ENCODE measurements at places on chromosomes 3 and 15.

DNA sequence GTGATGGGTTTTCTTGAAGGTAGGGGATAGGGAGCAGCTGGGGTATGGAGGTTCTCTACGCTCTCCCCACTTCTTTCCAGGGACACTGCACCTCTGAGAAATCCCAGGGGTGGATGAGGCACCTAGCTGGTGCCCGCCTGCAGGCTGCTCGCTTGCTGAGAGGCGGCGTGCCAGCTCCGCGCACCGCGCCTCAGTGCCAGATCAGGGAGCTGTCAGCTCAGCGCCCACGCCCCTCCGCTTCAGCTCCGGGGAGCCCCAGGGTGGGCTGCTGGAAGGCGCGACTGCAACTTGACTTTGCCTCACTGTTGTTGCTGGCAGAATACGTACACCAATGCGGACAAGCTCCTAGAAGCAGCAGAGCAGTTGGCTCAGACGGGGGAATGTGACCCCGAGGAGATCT lies 345.7 kb upstream of the UMPS start:
- no peak for DNase-seq

GRCh38 chr3:26422415-26422814 lies 200.2 kb upstream of the LRRC3B start:
- no peak for DNase-seq

- DNase-seq, result no peak
Measured at GRCh38 chr3:106792716-106793115, 584.5 kb upstream of the CCDC54 start.

DNA sequence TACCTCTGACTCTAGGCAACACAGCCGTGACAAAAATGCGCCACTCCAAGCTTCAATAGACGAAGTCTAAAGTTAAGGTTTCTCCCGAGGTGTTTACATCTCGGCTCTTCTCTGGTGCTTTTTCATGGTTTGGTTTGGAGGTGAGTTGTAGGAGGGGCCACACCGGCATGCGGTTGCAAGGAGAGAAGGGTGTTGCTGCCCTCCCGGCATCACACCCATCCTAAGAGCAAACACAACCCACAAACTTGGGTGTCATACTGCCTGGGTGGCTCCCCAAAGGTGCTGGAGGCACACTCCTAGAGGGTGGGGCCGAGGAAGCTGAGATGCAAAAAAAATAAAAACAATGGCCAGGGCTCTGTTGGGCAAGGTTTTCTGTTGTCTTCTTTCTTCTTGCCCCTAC lies 225.2 kb upstream of the ICE2 start:
- no peak for DNase-seq

GRCh38 chr3:138624518-138624917 lies 15.9 kb downstream of the FAIM start:
- DNase-seq, result no peak

- no peak for DNase-seq
Measured at GRCh38 chr3:77524463-77524862, 484.6 kb downstream of the ROBO2 start.

DNA sequence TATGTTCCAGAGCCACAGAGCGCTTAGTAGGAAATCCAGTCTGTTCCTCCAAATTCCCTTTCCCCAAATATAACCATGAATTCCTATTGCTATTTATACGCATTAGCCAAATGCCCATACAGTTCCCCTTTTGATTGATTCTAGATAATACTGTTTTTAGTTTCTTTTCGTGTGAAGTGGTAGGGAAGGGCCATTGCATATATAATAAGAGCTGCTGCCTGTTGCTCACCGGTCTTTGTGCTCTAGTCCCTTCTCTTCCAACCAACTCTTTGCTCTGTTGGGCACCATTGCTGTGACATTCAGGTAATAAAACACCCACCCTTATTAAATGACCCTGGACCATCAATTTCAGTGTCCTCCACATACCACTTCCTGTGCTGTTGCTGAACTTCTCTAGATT lies 379.9 kb upstream of the KCNMB2 start:
- DNase-seq, result no peak

GRCh38 chr15:48354694-48355303 lies 23.6 kb downstream of the DUT start:
- no peak for DNase-seq

DNA sequence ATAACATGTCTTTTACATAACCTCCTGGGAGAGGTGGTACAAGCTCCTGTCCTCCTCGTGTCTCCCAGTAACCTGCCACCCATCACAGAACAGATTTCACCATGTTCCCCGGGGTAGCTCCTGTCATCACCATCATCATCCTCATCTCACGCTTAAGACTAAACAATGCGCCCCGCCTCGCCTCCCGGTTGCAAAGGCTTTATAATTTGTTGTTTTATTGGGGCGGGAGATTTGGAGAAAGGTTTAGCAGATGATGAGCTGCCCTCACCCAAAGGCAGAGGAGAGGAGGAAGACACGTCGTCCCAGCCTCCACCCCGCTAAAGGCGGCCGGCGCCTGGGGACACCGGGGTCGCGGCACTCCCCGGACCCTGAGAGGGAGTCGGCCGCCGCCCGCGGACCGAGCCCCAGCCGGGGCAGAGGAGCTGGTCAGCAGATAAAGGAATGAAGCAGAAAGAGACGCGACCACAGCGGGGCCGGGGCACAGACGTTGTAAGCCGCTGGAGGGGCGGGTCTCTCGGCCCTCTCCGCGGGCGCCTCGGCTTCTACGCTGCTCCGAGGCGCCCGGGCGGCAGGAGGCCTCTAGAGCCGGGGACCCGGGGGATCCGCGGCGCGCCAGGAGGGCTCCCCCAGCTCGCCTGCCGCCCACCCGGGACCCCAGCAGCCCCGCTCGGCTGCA lies 589 bp downstream of the HERC1 start:
- no peak for DNase-seq

GRCh38 chr3:133489466-133490085 lies 83.9 kb upstream of the CDV3 start:
- DNase-seq, result no peak

DNA sequence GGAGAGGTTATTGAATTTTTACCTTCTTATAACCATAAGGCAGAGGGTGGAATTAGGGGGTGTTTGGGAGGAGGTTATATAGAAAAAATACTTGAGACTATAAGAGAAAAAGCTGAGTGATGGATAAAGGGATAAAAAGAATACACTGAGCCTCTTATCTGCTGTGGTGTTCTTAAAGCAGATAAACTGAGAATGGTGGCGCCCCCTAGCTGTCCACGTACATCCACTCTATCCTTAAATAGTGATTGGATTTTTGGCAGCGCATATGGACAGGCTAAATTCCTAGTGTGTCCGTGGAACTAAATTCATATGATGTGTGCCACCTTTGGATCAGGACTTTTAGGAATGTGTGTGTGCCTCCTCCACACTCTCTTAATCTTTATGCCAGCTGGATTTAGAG lies 121.1 kb downstream of the OXSM start:
- DNase-seq, result no peak

DNA sequence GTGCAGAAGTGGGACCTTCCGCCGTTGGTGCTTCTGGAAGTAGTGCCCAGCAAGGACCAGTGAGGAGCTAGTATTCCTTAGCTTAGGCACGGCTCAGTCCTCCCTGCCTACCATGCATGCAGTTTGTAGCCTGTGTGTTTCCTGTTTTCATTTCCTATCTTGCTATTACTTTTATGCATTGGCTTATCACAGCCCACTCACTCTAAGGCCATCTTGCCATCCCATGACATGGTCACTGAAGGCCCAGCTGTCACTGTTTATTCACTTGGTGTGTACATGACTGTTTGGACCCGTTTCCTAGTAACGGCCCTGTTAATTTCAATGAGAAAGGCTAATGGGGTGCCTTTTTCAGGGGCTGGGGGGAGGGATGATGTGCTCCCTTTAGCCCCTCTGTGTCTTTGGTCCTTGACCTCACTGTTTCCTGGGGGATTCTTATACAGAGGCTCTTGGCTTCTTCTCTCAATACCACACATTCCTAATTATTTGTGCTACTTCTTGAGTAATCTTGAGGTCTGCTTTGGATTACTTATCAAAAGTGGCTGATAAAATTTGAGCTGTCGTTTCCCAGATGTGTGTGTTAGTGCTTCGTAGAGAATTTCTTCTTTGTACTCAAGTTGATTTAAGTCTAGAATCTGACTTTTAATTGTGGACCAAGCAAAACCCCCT lies 24.5 kb upstream of the TRAK1 start:
- no peak for DNase-seq

DNA sequence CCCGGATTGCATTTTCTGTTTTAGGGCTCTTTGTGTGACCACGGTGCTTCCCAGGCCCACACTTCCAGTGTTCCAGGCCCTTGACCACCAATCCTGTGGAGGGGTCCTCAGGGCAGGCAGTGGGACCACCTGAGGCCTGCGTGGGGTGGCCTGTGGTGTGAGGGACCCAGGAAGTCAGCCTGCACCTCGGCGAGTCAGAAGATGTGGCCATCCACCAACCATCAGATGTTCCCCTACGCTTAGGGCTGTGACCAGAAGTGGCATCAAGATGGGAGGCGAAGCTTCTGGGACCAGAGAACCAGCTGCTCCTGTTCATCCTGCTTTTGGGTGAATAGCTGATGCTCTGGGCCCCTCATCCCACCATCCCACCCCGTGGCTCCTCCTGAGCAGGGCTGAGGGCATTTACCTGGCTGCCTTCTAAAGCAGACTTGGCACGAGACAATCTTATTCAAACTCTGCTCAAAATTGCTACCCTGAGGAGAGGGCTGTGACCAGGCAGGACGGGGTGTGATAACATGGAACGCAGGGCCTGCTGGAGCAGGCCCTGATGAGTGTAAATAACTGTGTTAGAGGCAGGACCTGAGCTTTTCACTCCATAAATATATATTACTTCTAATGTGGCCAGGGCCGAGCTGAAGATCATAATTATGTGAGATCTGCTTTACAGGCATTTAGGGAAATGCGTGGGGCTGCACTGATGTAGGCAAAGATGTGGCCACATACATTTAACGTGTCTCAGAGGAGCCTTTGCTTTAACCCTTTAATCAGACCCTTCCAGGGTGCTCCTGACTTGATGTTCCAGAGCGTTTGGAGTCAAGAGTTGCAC lies 28.8 kb downstream of the SMAD3 start:
- DNase-seq, result no peak

DNA sequence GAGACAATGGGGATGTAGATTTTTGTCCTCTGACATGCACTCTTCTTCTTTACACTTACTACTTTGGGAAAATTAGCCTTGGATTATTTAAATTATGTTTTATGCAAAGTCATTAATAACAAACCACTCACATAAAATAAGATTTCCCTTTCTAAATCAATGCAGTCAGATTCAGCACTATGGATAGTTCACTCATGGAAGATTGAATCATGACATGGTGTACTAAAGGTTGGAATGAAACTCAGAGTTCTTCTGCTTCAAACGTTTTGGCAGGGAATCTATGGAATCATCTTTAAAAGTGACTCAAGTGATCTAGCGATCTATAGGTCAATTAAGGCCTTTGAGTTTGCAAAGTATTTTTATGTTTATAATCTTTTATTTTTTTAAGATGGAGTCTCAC lies 154.3 kb downstream of the KCNMB2 start:
- DNase-seq, result no peak

DNA sequence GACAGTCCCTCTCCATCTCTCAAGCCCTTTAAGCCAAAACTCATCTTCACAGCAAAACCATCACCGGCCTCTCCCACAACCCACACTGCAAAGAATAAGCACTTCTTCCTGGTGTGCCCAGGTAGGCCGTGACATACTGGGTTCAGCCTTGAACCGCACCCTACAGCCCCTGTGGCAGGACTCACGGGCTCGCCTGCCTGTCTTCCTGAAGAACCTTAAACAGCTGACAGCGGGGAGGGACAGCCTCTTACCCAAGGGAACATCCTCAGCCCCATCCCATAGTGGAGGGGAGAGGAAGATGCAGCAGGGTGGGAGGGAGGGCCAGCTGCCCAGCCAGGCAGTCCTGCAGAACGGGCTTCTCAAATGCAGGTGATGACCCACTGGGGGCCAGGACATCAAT lies 40.2 kb downstream of the TBC1D2B start:
- DNase-seq, result no peak

- no peak for DNase-seq
Measured at GRCh38 chr3:101478980-101479379, 34.0 kb downstream of the SENP7 start.

DNA sequence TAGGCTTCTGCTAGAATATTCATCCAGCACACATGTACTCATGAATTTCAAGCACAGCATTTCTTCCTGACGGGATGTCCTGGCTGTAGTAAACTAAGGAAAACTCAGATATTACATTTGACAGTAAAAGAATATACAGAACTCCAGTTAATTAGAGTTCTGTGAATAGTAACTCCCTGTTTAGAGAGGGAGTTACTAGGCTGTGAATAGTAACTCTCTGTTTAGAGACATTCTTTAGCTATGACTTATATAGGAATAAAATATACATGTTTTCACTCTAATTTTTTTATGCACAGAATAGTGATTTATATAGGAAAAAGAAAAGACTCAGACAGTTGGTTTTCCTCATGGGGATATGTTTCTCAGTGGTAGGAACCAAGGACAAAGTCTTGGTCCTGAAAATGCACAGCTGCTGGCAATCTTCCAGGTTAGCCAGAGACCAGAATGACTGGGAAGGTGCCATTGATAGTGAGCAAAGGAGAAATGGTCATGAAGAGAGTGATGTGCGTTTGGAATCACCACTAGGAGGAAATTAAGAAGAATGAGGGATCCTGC lies 480.7 kb upstream of the THBS1 start:
- DNase-seq, result no peak

DNA sequence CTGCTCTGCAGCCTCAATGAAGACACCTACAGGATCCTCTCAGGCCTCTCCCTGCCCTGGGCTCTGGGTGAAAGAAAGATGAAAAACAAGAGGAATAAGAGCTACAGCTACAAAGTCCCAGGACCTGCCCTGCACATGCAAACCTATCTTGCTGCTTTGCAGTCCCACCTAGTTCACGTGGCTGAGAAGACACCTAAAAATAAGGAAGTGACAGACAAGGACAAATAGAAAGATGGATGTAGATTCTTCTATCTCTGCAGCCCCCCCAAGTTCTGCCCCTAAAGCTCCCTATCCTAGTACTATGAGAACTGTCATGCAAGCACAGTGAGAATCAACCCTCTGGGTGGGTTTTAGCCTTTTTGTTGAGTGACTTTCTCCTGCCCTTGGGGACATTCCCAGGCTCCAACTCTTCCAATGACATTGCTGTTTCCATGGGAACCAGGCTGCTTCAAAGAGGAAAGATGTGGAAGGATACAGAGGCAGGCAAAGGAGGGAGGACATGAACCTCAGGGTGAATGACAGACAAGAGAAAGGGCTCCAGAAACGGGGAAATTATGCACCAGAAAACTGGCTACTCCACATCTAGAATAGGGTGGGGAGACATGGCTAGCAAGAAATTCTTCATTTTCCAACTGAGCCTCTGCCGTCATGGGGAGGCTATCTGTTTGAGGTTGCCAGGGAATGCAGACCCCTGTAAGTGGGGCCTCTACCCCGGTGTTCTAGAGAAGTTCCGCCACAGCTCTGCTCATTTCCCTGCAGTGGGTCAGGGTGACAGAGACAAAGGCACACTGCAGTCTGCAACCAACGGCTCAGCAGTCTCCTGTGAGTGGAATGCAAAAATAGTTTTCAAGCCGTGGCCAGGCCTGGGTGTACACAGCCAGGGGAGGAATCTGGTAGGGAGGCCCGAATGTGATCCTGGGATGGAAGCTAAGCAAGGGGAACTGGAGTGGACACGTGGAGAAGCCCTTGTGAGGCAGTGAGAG lies 5.2 kb downstream of the CSPG5 start:
- no peak for DNase-seq
